ENCODE measurements at places on chromosomes 3 and 15.

DNA sequence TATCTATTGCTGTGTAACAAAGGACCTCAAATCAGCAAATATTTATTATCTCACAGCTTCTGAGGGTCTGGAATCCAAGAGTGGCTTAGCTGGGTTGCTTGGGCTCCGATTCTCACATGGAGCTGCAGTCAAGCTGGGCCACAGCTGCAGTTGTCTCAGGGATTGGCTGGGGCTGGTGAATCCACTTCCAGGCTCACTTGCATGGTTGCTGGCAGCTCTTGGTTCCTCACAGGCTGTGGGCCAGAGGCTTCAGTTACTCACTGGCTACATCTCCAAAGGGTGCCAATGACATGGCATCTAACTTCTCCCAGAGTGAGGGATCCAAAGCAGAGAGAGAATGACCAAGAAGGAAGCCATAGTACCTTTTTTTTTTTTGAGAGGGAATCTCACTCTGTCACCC lies 13.9 kb upstream of the SYNM start:
- DNase-seq = no peak

- DNase-seq = no peak
These were observed 123.4 kb upstream of the C2CD4B start for GRCh38 chr15:62288361-62289017.

- no peak for DNase-seq
These were observed 247.6 kb upstream of the C2CD4B start for GRCh38 chr15:62412686-62413085.

DNA sequence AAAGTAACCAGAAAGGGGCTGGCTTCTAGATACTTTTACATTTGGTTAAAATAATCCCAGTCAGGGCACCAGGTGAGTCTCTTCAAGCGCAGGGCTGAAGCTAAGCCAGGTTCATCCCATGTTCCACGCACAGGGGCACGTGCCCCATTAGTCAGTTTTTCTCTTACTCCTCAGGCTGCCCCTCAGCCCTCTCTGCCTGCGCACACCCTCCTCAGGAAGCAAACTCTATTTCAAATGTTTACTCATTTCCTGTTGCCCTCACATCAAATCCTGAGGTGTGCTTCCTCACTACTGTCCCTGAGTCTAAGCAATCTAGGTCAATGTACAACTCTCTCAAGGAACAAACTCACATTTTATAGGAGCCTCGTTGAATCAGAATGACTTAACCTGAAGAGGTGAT lies 48.5 kb downstream of the THBS1 start:
- DNase-seq = peak; percentile 53

- no peak for DNase-seq
These were observed 133.8 kb upstream of the GMNC start for GRCh38 chr3:190996181-190996775.

GRCh38 chr3:16837602-16838001 lies 47.2 kb upstream of the PLCL2 start:
- DNase-seq = no peak

DNA sequence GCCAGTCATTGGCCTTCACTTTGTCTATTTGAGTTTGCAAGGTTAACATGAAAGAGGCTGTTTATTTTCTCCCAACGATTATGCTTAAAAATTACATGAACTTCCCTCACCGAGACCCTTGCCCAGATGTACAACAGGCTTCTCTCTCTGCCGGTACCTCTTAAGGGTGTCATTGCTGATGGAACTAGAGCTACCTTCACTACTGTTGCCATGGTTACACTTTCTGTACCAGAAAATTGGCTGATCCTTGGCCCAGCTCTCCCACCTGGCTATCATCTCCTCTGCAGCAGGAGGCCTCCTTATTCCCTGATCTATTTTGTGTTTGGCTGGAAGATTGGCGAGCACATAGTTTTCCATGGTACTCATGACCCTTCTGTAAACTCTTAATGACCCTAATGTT lies 24.0 kb upstream of the LIPC start:
- no peak for DNase-seq

DNA sequence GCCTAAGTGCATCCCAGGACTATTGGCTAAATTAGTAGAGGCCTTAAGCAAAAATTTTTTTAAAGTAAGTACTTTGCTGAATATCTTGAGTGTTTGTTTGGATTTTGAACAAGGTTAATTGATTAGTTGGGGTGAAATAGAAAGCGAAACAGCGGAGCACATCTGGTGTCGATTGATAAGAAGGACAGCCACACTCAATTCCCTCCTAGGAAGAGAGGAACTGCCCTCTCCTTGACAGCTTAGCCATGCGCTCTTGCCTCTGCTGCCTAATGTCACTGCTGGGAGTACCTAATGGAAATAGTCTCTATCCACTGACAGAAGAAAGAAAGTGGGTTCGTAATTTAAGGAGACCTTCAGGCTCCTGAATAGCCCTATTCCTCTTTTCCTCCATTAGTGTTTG lies 943.6 kb downstream of the DIPK2A start:
- DNase-seq = no peak

- DNase-seq = no peak
These were observed 3.8 kb downstream of the PRR23E start for GRCh38 chr3:127196466-127197299.

GRCh38 chr15:90075420-90076289 lies 26.6 kb downstream of the IDH2 start:
- no peak for DNase-seq

- DNase-seq = no peak
These were observed 330.8 kb upstream of the AGTR1 start for GRCh38 chr3:148366743-148367410.

- no peak for DNase-seq
These were observed 173.7 kb downstream of the ATG7 start for GRCh38 chr3:11445883-11446282.

GRCh38 chr3:153679714-153680113 lies 441.5 kb upstream of the ARHGEF26 start:
- DNase-seq = no peak

DNA sequence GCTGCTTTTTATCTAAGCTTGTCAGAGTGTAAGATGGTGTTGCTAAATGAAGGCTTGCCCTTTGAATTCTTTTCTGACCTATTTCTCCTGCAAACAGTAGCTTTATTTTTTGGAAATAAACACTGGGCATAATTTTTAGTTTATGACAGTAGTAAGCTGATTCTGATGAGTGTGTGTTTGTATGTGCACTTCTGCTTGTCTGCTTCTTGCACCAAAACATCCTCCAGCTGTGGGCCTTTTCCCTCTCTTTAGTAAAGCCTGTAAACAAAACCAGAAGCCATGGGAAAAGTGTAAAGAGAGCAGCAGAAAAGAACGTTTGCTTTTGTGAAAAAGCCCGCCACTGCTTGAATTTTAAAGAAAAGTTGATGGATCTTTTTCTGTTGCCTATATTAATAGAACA lies 136.4 kb upstream of the IL12A start:
- DNase-seq = no peak

DNA sequence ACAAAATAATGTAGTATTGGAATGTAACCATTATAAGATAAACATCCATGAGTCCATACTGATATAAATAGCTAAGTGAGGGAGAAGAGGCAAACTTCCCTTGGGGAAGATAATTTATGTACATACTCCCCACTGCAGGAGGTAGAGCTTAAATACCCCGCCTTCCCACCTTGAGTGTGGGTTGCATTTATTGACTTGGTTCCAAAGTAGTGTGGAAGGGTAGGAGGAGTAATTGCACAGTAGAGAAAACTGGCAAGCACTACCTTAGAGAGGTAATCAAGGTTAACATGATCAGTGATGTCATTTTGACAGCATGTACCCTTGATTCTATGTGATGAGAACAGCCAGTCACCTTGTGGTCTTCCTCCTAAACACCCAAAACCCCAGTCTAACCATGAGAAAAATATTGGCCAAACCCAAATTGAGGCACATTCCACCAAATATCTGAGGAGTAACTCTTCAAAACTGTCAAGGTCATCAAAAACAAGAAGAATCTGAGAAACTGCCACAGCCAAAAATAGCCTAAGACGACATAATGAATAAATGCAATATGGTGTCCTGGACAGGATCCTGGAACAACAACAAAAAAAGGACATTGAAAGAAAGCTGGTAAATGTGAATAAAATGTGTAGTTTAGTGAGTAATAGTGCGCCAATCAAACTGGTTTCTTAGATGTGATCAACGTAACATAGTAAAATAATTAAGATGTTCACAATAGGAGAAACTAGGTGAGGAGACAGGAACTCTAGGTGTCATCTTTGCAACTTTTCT lies 774 bp upstream of the CNOT10 start:
- DNase-seq = no peak

DNA sequence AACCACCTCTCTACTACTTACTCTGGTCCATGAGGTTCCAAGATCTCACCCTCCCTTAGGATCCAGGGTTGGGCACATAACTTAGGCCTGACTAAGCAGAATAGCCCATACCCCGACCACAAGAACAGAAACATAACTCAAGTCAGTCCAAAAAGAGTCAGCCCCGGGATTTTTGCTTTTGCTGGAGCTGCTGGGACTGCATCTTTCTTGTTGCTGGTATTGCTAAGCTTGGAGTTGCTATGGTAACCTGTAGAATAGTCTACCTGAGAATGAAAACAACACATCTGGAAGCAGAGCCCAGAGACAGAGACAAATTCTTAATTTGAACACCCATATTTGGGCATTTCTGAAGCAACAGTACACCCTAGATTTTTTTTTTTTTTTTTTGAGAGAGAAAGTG lies 6.5 kb downstream of the RUBCN start:
- DNase-seq = no peak

- peak; percentile 50 for DNase-seq
These were observed 2.3 kb downstream of the CHRNA3 start for GRCh38 chr15:78618490-78618934.

- no peak for DNase-seq
These were observed 74.8 kb upstream of the RPL32 start for GRCh38 chr3:12916159-12916558.

DNA sequence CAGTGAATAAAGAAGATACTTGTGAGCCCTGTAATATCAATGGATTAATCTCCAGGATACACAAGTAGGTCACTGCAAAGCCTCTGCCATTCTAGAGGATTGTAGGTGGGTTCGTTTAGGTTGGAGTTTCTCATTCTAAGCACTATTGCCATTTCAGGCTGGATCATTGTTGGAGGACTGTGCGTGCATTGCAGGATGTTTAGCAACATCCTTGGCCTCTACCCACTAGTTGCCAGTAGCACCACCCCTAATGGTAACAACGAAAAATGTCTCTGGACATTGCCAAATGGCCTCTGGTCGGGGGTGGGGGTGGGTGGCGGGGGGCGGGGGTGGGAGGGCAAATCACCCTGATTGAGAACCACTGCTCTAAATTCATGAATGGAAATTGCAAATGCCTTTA lies 4.9 kb upstream of the IFT57 start:
- no peak for DNase-seq

GRCh38 chr3:87541723-87542122 lies 265.3 kb upstream of the POU1F1 start:
- no peak for DNase-seq

DNA sequence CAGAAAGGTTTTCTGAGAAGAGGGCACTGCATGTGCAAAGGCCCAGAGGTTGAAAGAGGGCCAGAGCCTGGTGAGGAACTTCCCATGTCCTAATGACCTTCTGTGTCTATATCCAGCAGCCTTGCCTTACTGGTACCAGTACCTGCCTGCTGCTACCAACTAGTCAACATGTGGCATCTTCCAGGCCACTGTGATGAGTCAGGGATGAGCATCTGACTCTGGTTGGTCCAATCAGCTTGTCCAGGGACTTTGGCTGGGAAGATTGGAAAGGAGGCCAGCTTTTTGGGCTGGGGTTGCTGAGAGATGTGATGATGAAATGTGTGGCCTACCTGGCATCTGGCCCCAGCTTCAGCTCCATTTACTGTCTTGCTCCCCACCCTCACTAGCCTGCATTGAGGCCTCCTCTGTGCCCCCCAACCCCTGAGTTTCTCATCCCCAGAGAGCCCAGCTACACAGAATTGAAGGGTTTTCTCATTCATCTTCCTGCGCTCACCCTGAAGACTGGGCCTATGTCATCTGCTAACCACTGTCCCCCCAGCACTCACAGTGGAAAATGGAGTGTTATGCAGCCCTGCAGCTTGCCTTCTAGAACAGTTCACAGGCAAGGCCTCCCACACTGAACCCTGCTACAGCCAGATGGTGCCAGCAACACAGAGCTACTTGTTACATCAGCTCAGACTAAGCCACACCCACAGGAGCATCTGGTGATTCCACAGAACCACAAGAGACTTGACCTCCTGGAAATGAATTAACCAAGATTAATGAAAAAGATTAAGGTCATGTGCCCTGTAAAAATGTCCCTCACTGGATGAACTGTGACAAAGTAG lies 1.3 kb upstream of the TWF2 start:
- DNase-seq = no peak

GRCh38 chr3:9828801-9829755 lies 14.7 kb downstream of the RPUSD3 start:
- DNase-seq = no peak

DNA sequence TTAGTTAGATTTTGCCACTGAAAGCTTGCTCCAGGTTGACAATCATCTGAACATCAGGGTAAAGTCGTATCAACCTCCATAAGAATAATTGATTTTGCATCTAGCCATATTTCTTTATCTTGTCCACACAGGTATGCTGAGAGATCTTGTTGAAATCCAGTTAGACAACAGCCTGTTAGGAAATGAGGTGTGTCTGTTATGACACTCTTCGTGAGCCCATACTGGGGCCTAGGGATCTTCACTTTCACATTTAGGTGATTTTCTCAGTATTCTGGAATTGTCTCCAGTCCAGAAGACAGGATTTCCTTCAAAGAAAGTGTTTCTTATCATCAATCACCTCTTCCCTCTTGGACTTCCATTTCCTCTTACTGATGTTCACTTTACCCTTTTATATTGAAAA lies 18.1 kb downstream of the DNAJB11 start:
- DNase-seq = no peak

DNA sequence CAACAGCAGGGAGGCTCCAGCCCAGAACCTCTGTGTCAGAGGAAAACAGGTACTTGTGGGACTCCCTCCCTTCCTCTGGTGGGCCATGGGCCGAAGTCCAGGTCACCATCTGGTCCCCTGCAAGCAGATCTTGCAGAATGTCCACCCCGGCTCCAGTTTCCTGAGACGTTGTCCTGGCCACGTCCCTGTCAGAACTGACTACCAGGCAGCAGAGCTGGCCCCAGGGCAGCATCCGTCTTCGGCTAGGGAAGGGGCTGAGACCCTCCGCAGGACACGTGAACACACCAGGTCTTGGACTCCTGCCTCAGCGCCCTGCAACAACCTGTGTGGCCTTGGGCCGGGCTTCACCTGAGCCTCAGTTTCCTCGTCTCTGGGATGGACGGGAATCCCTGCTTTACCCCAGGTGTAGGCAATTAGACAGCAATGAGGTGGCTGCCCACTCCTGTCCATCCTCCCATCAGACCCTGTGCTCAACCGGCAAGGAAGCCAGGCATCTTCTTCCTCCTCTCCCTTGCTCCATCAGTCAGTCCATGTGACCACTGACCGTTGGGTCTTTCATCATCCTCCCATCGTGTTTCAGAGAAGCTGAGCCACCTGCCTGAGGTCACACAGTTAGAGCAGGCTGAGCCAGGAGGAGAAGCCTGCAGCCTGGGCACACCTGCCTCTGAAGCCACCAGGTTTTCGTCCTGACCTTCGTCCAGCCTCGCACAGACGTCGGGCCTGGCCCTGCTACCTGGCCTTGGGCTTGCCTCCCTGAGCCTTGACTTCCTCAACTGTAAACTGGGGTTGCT lies 8.9 kb upstream of the PRKCD start:
- no peak for DNase-seq

- no peak for DNase-seq
These were observed 67.6 kb downstream of the NBEAL2 start for GRCh38 chr3:47047069-47047468.

Data from activated T-helper 1 cell treated with Interleukin-2 at 50 U/mL for 16 hours (primary cell).